ENCODE measurements at places on chromosomes 12 and 14.

DNA sequence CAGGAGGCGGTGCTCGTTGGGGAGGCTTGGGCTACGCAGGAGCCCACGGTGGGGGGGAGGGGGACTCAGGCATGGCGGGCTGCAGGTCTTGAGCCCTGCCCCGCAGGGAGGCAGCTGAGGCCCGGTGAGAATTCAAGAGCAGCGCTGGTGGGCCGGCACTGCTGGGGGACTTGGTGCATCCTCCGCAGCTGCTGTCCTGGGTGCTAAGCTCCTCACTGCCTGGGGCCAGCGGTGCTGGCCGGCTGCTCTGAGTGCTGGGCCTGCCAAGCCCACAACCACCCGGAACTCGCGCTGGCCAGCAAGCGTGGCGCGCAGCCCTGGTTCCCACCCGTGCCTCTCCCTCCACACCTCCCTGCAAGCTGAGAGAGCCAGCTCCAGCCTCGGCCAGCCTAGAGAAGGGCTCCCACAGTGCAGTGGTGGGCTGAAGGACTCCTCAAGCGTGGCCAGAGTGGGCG lies 3.2 kb downstream of the METTL25 start:
- DNase-seq: no peak

DNA sequence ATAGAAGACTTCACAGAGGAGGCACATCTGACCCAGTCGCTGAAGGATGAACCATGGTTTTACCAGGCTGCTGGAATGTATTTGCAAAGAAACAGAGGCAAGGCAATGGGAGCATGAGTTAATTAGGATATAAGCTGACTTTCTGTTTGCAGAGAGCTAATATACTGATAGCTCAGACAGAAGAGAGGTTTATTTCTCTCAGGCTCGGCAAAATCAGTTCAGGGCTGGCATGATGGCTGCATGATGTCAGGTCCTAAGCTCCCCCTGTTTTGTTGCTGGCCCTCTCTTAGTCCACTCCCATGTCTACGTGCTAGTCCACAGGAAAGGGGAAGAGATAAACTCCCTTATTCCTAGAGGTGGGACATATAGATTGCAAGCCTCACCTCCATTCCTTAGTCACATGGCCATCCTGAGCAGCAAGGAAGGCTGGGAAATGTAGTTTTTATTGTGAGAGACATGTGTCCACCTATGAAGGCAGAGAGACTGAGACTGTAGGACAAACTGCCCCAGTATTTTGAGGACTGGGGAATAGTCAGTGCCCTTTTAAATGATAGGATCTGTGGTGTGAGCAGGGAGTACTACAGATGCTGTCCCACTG lies 224.5 kb downstream of the VRK1 start:
- DNase-seq: no peak

DNA sequence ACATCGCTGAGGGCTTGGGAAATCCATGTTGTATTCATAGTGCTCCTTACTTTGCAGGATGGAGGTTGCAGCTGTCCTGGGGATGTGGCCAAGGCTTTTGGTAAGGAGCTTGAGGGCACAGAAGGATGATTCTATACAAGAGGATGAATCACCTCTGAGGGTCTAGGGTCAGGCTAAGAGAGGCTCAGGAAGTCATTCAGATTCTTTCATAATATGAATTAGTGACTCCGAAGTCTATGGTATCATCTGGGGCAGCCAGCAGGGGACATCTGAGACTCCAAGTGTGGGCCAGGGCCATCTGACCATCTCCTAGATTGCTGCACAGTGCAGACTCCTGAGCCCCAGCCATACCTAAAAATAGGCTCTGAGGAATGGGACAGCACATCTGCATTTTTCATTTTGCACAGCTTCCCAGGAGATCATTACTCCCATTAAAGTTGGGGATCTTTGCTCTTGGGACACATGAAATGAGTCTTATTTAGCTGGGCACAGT lies 4.8 kb downstream of the GMPR2 start:
- no peak for DNase-seq

- DNase-seq: no peak
These were observed 22.5 kb downstream of the PDE3A start for GRCh38 chr12:20390846-20391245.

DNA sequence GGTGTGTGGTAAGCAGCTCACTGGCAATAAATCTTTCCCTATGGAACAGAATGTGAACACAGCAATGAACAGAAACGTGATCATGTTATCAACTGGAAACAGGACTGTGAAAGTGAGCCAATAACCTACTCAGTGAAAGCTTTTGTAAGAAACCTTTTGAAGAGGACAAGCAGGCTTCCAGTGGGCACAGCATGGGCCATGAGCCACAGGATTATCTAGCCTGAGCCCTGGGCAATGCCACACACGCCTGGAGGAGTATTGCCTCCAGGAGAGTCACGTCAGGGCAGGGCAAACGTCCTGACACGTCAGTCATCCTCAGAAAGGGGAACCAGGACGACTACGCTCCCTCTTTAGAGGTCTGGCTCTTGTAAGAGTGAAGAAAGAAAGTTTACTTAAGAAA lies 32.3 kb downstream of the NRDE2 start:
- DNase-seq: no peak

GRCh38 chr12:125263385-125263784 lies 198.2 kb downstream of the AACS start:
- DNase-seq: no peak

DNA sequence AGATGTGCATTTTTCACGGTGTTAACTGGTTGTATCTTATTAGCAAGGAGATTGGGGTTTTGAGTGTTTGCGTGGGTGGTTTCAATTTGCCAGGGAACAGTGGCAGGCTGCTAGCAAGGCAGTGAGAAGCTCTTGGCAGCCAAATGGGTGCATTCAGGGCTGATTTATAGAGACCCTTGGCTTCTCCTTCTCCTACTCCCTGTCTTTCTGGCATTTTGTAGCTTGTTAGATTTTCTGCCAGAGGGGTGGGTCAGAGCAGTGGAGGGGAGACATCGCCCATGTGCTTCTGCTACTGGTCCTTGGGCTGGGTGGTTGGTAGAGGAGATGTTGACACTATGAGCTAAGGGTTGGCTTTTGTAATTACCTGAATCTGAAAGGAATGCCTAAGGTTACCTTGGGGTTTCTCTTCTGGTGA lies 9.6 kb downstream of the CALM1 start:
- DNase-seq: no peak

GRCh38 chr14:61531465-61532122 lies 163.7 kb upstream of the HIF1A start:
- no peak for DNase-seq

DNA sequence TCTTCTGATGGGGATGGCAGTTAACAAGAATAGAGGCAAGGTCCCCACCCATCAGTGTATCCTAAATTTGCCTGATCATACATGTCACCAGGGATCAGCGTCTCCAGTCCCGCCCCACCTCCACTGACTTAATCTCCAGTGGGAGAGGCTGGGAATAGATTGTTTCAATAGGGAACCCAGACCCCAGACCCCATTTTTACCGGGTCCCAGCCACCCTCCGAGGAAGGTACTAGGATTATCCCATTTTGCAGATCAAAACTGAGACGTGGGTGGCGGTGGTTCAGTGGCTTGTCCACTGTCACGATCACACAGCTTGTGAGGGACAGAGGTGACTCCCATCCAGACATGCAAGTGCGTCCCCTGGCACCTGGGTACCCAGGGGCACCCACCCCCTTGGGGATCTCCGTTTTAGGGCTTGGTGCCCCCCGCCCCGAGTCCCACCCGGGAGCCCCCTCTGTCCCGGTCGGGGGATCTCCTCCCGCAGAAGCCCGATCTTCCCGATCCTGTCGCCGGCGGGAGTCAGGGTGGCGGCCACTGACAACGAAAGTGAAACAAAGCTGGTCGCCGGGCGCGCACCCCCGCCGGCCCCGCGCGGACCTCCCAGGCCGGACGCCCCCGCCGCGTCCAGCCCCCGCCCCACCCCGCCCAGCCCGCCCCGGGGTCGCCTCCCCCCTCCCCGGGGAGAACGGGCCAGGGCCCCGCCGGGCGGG lies 523 bp downstream of the WSB2 start:
- peak; percentile 42 for DNase-seq

- DNase-seq: no peak
These were observed 179.6 kb upstream of the RPH3A start for GRCh38 chr12:112611908-112612307.

Measured in activated naive CD4-positive, alpha-beta T cell treated with Interleukin-2 at 50 U/mL for 16 hours (primary cell).